Kidney tubule cell (primary cell): ENCODE measurements at places on chromosomes 3 and 15.

- DNase-seq: no peak
Observed at GRCh38 chr3:44950275-44950734, 25.7 kb downstream of the ZDHHC3 start.

- DNase-seq: peak; percentile 90
Observed at GRCh38 chr3:100352296-100353231, 18.0 kb downstream of the NIT2 start.

DNA sequence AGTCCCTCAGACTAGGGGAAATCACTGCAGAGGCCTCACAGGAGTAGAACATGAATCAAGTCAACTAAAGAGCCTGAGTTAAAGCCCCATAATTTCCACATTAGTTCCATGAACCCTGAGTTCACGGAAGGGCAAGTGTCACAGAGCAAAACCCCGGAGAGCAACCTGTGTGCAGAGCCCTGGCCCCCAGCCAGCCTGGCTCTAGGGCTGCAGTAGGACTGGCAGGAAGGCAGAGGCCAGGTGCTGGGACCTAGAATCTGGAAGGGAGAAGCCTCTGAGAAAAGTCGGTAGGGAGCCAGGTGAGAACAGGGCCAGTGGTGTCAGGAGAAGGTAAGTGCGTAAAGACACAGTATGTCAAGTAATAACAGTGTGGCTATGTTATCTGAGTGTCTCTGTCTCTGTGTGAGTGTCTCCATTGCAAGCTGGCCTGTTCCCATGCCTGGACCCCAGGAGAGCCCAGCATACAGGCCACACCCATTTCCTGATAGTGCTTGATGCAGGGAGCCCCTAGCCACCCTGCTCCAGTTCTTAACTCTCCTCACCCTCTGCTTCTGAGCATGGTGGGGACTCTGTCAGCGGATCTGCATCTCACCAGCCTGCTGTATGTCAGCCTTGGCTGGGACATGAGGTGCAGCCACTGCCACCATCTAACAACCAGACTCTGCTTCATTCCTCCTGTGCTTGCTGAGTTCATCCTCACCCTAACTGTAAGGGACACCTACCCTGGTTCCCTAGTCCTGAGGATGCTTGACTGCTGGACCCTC, 11.3 kb upstream of the MANF start:
- no peak for DNase-seq

GRCh38 chr3:195895861-195896360, 12.4 kb downstream of the TNK2 start:
- peak; percentile 61 for DNase-seq

GRCh38 chr15:86201313-86202008, 121.8 kb downstream of the AGBL1 start:
- no peak for DNase-seq

DNA sequence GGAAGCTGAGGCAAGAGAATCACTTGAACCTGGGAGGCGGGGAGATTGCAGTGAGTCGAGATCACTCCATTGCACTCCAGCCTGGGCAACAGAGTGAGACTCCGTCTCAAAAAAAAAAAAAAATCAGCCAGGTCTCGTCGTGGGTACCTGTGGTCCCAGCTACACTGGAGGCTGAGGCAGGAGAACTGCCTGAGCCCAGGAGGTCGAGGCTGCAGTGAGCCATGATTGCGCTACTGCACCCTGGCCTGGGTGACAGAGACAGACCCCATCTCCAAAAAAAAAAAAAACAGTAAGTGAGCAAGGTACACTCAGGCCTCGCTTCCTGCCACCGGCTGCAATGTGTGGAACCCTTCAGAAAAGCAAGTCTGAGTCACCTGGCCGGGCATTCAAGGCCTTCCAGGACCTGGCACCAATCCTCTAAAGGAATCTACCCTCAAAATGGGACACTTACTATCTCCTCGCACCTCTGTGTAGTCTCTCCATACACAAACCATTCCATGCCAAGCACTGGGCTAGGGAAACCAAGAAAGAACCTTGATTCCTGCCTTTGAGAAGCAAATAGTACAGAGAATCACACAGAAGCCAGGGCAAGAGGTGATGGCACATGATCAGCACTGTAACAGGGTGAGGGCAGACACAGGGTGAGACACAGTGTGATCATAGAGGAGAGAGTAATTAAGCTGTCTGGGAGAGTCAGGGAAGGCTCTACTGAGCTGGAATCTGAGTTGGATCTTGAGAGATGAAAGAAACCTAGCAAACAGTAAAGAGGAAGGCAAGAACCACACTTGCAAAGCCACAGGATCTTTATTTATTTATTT, 9.7 kb downstream of the SCAMP2 start:
- peak; percentile 88 for DNase-seq

DNA sequence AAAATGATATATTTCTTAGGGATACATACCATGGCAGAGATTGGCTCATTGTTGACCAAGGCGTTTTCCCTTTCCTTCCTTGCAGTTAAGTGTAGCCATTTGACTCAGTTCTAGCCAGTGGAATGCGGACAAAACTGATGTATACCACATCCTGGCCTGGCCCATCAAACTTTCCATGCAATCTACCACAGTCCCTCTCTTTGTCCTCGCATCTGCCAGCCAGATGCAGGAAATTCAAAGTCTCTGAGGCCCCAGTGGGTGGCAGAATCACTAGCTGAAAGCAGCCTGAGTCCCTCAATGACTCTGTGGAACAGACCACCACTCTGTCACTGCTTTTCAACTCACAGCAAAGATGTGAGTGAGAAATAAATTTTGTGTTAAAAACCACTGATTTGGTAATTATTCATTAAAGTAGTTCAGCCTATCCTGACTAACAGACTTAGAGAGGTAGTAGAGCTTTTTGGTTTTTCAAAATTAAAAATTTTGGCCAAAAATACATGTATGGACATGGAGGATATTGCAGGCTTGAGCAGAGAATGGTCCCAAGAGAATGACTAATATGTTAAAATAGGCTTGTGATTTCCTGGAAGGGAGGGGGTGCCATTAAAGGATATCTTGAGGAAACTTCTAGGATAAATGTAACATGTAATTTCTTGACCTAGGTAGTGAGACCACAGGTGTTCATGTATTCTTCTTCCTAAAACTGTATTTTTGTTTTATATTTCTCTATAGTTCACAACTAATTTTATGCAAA, 10.9 kb downstream of the LRRFIP2 start:
- peak; percentile 38 for DNase-seq

- DNase-seq: no peak
Observed at GRCh38 chr3:124395162-124395561, 335.1 kb upstream of the UMPS start.

- no peak for DNase-seq
Observed at GRCh38 chr3:17044855-17045254, 160.1 kb downstream of the PLCL2 start.

DNA sequence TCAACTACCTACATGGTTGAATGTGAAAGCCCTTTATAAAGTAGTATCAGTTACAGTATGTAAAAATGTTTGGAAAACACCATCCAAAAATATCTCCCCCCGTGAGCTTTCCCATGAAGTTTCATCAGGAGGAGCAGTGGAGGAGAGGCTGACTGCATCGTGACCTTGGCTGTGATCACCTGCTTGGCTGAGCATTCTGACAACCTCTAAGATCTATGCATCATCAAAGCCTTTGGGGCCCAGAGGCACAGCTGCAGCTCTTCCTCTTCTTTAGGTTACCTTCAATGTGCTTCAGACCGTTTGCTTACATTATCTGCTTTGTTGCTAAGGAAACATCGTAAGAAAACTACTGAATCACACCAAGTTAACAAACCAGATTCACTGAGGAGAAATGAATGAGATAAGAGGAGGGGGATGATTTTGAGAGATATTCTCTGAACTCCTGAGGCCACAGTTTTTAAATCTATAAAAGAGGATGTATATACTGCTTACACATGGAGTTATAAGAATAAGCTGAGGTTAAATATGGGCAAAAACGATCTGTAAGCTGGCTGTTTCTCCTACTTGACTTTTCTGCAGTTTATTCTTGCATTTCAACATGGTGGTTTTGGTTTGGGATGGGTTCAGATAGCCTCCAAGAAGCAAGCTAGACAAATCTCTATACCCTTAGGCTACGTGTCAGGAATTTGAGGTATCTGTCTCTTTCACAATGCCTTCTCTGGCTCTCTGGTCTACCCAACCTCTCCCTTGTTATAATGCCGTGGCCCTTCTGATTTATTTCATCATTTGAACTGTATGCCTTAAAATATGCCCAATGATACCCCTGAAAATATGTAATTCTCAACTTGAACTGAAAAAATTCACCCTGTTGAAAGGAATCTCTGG, 4.0 kb downstream of the GCSAM start:
- DNase-seq: no peak

GRCh38 chr15:90674476-90674875, 42.7 kb upstream of the BLM start:
- DNase-seq: no peak

- no peak for DNase-seq
Observed at GRCh38 chr3:133049491-133049890, 11.3 kb downstream of the TMEM108 start.

GRCh38 chr15:73894133-73894814, 20.9 kb downstream of the TBC1D21 start:
- no peak for DNase-seq

DNA sequence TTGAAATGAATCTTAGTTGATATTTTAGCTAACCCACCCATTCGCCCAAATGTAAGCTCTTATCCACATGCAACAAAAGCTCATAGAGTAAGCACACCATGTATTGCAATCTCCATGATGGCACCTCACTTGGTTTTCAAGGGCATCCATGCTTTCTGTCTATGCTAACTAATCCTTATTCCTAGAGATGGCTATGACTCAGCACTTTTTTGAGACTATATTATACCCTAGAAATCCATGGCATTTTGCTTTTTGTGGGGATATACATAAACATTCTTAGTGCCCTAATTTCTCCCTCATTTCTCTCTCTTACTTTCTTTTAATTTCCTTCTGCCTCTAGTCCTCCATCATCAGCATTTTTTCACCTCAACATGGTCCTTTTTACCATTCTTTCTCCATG, 168.5 kb upstream of the STT3B start:
- DNase-seq: no peak

DNA sequence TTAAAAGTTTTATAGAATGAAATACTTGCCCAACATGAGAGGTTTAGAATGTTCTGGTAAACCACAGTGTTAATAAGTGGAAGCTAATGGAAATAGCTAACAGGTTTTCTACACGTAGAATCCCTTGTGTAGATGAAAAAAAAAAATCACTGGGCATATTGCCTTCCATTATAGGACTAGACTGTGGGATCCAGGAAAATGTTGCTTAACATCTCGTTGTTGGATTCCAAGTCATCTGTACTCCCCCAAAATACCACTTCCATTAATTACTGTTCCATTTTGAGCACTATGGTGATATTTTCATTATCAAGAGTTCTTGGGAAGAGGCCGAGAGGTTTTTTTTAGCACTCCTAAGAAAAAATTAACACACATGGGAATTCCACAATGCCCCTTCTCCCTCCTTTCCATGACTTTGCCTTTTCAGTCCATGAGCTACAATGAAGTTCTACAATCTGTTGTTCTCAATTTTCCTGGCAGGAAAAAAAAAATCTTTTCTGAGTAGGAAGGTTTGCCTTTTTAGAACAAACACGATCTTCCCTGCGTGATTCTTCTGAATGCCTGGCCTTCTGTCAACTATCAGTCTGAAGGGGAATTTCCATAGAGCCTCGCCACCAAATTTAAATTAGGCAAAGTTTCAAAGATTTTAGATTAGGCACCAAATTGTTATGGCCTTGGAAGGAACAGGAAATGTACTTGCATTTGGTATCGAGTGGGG, 74.4 kb upstream of the CTDSPL start:
- DNase-seq: no peak

GRCh38 chr15:45704329-45705249, 69.8 kb downstream of the SQOR start:
- peak; percentile 26 for DNase-seq

DNA sequence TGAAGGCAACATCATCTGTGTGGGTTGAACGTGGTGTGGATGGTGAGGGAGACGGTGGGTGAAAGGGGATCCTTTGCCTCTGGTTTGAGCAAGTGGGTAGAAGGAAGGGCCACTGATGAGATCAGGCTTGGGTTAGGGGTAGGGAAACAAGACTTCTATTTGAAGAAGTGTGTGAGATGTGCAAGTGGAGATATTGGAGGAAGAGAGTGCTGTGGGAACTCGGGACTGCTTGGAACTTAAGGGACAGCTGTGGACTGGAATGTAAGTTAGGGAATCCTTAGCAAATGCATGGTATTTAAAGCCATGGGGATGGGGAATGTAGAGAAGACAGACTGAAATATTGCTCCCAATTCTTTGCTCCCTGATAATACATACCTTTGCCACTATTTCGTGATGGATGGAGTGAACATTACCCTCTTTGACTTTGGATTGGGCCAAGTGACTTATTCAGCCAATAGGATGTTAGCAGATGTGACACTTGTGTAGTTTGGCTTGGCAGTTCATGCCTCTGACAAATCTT, 30.2 kb upstream of the AMOTL2 start:
- no peak for DNase-seq

DNA sequence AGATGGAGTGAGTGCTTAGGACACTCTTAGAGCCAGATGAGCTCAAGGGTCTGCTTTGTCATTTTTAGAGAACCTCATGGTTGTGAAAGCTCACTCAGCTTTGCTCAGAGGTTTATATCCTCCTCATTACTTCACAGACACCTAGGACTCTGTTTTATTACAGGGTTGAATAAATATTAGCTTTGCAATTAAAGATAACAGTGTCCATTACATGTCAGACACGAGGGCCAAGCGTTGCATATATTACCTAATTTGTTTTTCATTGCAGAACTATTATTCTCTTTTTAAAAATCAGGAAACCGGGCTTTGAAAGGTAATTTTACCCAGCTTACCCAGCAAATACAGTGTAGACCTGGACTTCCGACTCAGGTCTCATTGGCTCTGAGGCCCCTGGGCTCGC, 16.1 kb downstream of the MAP6D1 start:
- no peak for DNase-seq

DNA sequence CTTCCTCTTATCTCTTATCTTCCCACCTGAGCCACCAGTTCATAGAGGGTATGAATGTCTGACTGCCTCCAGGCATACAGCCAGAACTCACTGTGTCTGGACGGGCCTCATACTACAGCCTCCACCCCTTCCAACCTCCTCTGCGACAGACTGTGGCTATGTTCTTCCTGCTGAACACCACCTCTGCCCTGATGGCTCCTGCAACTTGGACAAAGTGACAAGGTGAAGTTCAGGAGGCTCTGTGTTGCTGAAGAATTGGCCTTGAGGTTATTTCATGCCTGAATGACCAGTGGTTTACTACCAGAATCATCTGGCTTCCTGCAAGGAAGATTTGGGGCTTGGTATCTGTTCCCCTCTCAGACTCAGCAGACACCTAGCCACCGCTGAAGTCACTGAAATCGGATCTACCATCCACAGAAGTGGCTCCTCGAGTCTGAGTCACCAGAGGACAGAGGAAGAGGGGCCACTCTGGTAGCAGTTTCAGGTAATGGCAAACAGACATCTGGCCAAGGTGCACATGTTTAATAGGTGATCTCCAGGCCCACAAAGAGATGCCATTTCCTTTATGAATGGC, 14.2 kb upstream of the ULK3 start:
- peak; percentile 79 for DNase-seq
